Effector memory CD8-positive, alpha-beta T cell (primary cell): ENCODE measurements at places on chromosomes 6 and 20.

DNA sequence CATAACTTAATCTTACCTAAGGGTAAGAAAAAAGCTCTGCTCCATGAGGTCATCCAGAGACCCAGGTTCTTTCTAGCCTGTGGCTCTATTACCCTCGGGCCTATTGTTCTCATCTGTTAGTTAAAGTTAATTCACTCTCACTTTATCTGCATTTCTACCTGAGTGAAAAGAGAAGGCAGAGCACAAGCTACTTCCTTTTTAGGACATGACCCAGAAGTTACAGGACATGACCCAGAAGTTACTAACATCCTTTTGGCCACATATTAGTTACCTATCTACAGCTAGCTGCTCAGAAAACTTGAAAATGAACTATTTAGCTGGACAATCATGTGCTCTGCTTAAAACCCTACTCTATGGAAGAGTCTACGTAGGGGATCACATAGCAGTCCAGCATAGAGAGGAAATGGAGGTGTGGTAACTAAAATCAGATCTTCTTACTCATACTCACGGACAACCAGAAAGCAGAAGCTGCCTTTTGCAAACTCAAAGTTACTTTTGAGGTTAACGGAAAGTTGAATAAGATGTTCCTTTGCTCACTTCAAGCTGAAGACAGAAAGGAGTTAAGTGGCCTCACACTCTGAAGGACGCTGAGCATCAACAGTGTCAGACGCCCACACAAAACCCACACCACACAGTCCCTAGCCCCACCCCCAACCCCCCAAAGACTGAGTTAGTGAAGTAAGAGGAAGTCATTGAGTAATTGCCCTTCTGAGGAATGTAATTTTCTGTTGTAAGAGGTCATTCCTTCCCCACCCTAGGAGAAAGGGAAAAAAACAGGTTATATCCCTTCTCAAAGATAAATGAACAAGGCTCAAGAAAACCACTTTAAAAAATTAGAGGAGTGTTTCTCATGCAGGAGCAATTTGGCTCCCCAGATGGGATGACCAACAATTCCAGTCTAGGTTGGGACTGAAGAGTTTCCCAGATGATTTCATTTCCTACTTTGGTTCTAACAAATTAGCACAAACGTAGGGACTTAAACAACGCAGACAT is 45.9 kb upstream of the TAB2 start:
- peak; percentile 17 for DNase-seq

DNA sequence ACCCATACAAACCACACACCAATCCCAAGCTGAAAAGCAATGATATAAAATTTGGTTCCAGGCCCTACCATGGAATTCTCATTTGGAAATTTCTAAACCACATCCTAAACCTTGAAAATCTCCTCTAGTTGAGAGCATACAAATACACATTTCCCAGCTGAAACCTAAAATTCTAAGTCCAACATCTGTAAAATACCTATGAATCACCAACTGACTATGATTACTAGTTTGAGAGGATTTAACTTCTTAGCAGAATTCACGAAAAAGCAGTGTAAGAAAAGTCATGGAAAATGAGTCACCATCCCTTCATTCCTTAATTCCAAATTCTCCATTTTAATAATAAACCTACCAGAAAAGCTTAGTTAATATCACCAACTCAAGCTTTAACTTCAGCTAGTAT is 15.4 kb downstream of the RANBP9 start:
- no peak for DNase-seq

DNA sequence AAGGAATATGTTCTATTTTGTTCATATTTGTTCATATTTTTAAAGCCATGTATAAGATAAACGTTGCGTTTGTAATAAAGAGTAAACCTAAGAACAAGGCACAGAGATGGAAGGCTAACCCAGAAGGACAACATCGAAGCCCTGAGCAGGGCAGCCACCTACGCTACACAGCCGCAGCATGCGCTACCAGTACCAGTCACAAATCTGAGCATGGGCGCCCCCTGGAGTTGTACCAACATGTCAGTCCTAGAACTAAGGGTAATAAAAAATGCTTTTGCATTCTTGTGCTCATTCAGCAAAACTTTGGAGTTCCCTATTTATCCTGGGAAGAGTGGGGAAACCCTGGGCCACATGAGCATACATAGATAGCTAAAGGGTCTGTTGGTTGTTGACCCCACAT is 70.6 kb downstream of the PLEKHG1 start:
- no peak for DNase-seq

DNA sequence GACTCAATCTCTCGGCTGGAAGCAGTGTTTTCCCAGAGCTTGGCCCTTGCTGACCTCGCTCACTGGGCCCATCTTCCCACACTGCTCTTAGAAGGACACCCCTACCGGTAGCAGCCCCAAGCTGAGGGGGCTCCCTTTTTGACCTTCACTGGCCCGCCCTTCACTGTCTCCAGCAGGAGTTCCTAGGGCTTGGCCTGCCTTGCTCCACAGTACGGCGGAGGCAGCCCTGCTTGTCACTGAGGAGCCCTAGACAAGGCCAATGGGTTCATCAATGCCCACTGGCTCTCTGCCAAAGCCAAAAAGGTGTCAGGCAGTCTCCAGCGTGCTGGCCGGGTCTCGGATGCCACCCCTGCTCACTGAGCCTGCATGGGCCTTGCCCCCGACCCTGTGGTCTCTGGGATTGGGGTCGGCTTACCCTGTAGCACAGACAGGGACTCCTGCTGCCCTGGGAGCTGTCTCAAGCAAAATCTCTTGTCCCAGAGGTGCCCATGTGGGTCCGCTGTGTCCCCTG is 2.1 kb downstream of the MMP24OS start:
- DNase-seq: no peak
